ENCODE measurements at places on chromosomes 2 and 18. TPM values are rescaled to one million over a fixed set of nuclear protein-coding genes. Genes with fewer than 3 reads are reported as not detected.

- no peaks in the 10 kb centered on the region for H3K27me3 ChIP-seq
- no peak overlapping the region for H3K27ac ChIP-seq
- peaks cover 38% of the 10 kb centered on the region for H3K4me1 ChIP-seq
- no peak for DNase-seq
- no peaks in the 10 kb centered on the region for H3K36me3 ChIP-seq
- no peak overlapping the region for H3K4me3 ChIP-seq
These were observed 18.0 kb downstream of the TBR1 start for GRCh38 chr2:161434118-161434517.

The RNF152 gene
- 3.6 TPM for total RNA-seq

The DYNAP gene
- total RNA-seq: not detected

DNA sequence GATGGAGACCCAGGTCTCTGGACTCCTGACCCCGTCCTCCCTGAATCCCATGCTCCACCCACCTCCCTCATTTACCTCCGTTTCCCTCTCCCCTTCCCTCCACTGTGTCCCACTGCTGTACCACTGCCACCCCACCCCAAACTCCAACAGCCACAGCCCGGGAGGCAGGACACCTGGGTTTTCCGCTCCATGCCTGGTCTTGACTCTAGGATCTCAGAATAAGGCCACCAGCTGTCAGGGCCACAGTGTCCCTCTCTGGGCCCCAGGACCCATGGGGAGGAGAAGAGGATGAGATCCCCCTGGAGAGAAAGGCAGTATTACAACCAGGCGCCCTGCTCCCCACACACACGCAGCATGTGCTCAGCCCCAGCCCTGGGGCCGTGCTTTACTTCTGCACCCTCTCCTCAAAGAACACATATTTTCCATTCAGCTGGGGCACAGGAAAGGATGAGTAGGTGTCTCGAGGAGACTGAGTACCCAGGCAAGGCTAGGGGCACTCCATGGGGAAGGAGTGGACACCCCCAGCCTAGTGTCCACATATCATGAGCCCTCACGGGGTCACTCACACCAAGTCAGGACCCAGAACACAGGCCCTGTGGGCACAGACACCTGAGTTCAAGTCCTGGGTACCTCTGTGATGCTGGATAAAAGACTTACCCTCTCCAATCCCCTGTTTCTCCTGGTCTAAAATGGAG is 700 bp downstream of the RUFY4 start:
- no peaks in the 10 kb centered on the region for H3K27me3 ChIP-seq
- no peaks in the 10 kb centered on the region for H3K4me1 ChIP-seq
- DNase-seq: no peak
- H3K27ac ChIP-seq: no peak overlapping the region

DNA sequence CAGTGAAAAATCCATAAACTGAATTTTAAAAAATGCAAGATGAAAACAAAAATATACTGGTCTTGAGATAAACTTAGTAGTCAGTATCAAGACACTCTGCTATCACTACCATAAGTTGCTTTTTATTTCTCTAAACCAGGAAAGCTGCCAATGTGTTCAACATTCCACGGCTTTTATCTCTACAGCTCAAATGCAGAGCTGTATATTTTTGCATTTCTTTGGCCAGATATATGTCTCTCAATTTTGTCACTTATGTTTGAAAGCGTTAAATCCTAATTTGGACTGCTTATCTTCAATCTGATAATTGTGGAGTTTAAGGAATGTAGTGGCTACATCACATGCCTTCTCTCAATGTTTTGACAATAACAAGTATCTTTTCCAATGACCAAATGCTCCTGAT is 609.5 kb downstream of the EPHA4 start:
- no peak overlapping the region for H3K4me3 ChIP-seq
- no peak for DNase-seq
- no peaks in the 10 kb centered on the region for H3K4me1 ChIP-seq
- H3K27ac ChIP-seq: no peak overlapping the region
- H3K36me3 ChIP-seq: no peaks in the 10 kb centered on the region
- no peaks in the 10 kb centered on the region for H3K27me3 ChIP-seq

DNA sequence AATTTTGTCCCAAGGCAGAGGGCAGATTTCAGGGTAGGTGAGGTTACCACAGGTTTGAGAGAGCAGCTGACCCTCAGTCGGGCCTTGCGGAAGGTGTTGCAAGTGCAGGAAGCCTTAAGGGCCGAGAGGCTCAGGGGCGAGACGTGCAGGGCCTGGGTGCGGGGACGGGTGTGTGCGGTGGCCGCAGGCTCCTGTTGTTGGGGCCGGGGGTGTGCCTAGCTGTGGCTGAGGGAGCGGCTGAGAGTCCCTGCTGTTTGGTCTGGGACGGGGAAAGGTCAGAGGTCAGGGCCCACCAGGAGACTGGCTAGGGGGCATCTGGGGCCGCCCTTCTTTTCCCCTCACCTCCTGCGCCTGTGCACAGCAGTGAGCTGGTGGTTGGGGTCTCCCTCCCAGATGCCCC is 52.5 kb downstream of the NTSR2 start:
- no peak overlapping the region for H3K27ac ChIP-seq
- no peaks in the 10 kb centered on the region for H3K36me3 ChIP-seq
- H3K4me1 ChIP-seq: no peaks in the 10 kb centered on the region
- DNase-seq: no peak
- H3K4me3 ChIP-seq: no peak overlapping the region

DNA sequence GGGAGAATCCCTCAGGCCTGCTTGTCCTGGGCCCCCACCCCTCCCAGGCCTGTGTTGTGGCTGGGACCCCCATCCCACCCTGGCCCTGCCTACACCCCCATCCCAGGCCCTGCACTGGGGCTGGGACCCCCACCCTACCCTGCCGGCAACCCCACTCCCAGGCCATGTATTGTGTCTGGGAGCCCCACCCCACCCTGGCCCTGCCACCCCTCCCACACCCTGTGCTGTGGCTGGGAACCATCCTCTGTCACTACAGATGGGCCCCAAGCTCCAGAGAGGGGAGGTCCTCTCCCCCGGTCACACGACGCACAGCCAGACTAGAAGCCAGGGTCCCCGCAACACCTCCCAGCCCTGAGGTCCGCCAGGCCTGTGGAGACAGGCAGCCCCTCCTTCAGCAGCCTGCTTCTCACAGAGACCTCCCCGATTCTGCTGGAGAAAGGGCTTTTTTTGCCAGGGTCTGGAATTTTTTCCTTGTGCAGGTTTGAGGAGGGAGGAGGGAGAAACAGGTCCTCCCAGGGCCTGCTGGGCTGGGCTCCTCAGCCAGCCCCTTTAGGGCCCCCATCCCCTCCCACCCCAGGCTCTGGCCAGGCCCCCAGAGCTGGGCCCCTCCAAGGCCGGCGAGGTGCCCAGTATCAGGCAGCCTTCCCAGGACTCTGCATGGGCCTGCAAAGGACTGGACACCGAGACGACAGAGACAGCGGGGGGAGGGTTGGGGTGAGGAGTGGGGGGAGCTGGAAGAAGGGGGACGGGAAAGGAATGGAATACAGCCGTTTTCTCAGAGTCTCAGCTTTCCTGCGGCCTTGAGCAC is 28.0 kb downstream of the KIF1A start:
- H3K27ac ChIP-seq: no peak overlapping the region
- H3K27me3 ChIP-seq: no peaks in the 10 kb centered on the region
- H3K4me1 ChIP-seq: no peaks in the 10 kb centered on the region
- H3K4me3 ChIP-seq: no peak overlapping the region
- DNase-seq: no peak

DNA sequence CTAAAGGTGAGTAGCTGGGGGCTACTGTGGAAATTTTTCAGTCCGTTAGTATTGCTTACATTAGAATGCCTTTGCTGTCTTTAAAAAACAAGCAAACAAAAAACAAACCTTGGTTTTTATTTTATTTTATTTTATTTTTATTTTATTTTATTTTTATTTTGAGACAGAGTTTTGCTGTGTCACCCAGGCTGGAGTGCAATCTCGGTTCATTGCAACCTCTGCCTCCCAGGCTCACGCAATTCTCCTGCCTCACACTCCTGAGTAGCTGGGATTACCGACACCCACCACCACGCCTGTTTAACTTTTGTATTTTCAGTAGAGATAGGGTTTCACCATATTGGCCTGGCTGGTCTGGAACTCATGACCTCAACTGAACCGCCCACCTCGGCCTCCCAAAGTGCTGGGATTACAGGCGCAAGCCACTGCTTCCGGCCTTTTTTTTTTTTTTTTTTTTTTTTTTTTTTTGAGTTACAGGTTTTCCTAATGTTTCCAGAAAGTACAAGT is 732.6 kb downstream of the KCNJ3 start:
- no peaks in the 10 kb centered on the region for H3K4me1 ChIP-seq
- no peak overlapping the region for H3K4me3 ChIP-seq
- H3K27ac ChIP-seq: no peak overlapping the region
- no peaks in the 10 kb centered on the region for H3K36me3 ChIP-seq
- H3K27me3 ChIP-seq: no peaks in the 10 kb centered on the region

The ENOSF1 gene
- 39.2 TPM for total RNA-seq

DNA sequence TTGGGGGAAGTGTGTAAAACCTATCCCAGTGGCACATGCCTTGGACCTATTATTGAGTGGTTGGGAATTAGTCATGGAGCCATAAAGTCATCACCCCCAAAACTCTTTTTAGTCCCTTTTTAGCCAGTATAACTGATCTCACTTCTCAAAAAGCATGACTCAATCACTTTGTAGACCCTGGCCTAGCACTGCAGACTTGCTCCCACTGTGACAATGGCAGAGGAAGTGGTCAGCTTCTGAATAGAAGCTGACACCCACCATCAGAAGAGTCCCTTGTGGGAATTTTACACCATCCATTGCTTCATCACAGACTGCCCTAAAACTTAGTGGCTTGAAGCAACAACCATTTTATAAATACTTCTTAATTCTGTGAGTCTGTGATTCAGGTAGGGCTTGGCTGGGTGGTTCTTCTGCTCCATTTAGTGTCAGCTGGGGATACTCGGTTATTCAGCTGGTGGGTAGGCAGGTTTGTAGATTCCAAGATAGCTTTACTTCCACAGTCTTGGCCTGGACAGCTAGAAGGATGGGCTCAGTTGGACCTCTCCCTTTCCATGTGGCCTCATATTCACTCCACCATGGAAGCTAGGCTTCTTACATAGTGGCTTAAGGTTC is 10.8 kb upstream of the ITGA6 start:
- no peak overlapping the region for H3K4me3 ChIP-seq
- no peak overlapping the region for H3K27ac ChIP-seq
- no peaks in the 10 kb centered on the region for H3K27me3 ChIP-seq
- no peaks in the 10 kb centered on the region for H3K36me3 ChIP-seq
- no peaks in the 10 kb centered on the region for H3K4me1 ChIP-seq

GRCh38 chr18:9721893-9722550 is 13.9 kb downstream of the RAB31 start:
- H3K36me3 ChIP-seq: no peaks in the 10 kb centered on the region
- H3K4me1 ChIP-seq: peaks cover 11% of the 10 kb centered on the region
- no peak overlapping the region for H3K27ac ChIP-seq
- H3K4me3 ChIP-seq: no peak overlapping the region
- no peak for DNase-seq

The CCDC85A gene
- 0.15 TPM for total RNA-seq

DNA sequence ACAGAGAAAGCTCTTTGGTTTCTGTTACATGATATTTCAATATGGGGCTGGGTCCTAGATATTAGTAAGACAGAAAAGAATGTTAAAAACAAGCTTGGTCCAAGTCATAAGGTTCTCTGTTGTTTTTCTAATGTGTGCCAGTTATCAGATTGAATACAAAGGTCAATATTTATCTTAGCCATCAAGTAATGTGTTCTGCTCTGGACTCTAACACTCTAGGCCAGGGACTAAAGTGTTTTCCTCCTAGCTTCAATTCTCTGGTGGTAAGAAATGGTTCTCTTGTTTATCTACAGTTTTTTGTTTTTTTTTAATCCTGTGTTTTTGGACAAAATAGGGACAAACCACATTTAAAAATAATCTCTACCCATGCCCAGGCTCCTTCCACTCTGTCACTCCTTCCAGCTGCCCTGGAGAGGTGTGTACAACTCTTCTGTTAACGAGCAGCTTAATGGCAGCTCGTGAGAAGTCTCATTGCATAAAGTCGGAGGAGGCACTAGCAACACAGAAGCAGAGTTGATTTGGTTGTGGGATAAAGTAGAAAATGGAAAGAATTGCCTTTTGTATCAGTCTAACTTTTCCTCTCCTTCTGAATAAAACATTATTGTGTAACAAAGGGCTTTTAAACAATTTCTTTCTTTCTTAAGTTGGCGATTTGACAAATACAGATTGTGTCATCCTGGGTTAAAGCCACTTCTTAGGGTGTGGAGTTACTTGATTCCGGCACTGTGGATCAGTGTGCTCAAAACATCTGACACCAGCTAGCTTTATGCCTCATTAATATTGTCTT is 8.0 kb upstream of the SESTD1 start:
- no peak overlapping the region for H3K4me3 ChIP-seq
- H3K4me1 ChIP-seq: no peaks in the 10 kb centered on the region
- DNase-seq: no peak
- no peak overlapping the region for H3K27ac ChIP-seq

- DNase-seq: peak; percentile 28
- peak overlapping the region; percentile 99 for H3K27ac ChIP-seq
- peaks cover 52% of the 10 kb centered on the region for H3K36me3 ChIP-seq
- no peaks in the 10 kb centered on the region for H3K27me3 ChIP-seq
- H3K4me3 ChIP-seq: peak overlapping the region; percentile 93
- H3K4me1 ChIP-seq: peaks cover 45% of the 10 kb centered on the region
These were observed 1.2 kb downstream of the MAT2A start for GRCh38 chr2:85540133-85540648.

GRCh38 chr2:181185421-181185820 is 205.0 kb downstream of the UBE2E3 start:
- H3K4me1 ChIP-seq: no peaks in the 10 kb centered on the region
- H3K36me3 ChIP-seq: no peaks in the 10 kb centered on the region
- H3K27ac ChIP-seq: no peak overlapping the region
- no peaks in the 10 kb centered on the region for H3K27me3 ChIP-seq
- no peak overlapping the region for H3K4me3 ChIP-seq

The ALLC gene
- not detected for total RNA-seq

- H3K27ac ChIP-seq: no peak overlapping the region
- no peaks in the 10 kb centered on the region for H3K4me1 ChIP-seq
- H3K36me3 ChIP-seq: no peaks in the 10 kb centered on the region
- DNase-seq: no peak
- no peak overlapping the region for H3K4me3 ChIP-seq
These were observed 262.0 kb downstream of the TNS1 start for GRCh38 chr2:217740756-217741155.

- peak; percentile 64 for DNase-seq
- H3K36me3 ChIP-seq: no peaks in the 10 kb centered on the region
- peak overlapping the region; percentile 35 for H3K27ac ChIP-seq
- H3K4me3 ChIP-seq: no peak overlapping the region
These were observed 92.6 kb downstream of the VAPA start for GRCh38 chr18:10006311-10006893.

DNA sequence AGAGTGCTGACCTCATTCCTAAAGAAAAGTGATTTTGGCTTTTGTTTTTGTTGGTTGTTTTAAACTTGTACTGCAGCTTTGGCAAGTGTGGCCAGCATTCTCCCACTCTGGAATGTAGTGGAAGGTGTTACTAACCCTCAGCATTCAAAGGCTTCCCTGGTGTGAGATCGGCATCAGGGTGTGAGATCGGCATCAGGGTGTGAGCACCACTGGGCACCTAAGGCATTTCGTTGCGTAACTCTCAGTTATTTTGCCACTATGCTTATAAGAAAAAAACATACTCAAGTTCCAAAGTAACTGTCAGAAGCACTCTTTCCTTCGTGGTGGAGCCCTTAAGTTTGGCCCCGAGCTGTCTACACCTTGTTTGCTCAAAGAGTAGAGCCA is 1.7 kb downstream of the CYBRD1 start:
- no peaks in the 10 kb centered on the region for H3K36me3 ChIP-seq
- DNase-seq: no peak
- H3K4me1 ChIP-seq: no peaks in the 10 kb centered on the region
- H3K27ac ChIP-seq: no peak overlapping the region
- H3K4me3 ChIP-seq: peak overlapping the region; percentile 66

The KIAA2012 gene
- total RNA-seq: 0.13 TPM

The MC5R gene
- total RNA-seq: not detected
